B cell (primary cell): ENCODE measurements at places on chromosomes 13 and 19. TPM values are rescaled to one million over a fixed set of nuclear protein-coding genes. Genes with fewer than 3 reads are reported as not detected.

The JAK3 gene
- polyA plus RNA-seq = 78.6 and 102 TPM in 2 replicates

The FGF21 gene
- polyA plus RNA-seq = not detected in 2 replicates

The ZSCAN22 gene
- 2.2 and 2.8 TPM in 2 replicates for polyA plus RNA-seq

The IL11 gene
- polyA plus RNA-seq = 0.13 TPM in 1 of 2 replicates, not detected in the other

The EMP3 gene
- polyA plus RNA-seq = 595 and 895 TPM in 2 replicates

The ENOX1 gene
- polyA plus RNA-seq = not detected in 2 replicates

The NCAN gene
- 0.01 and 0.03 TPM in 2 replicates for polyA plus RNA-seq

The MAST1 gene
- 0.36 and 1.1 TPM in 2 replicates for polyA plus RNA-seq

The RAB3A gene
- polyA plus RNA-seq = 5.3 and 7.7 TPM in 2 replicates

The KLK4 gene
- 0.45 TPM in 1 of 2 replicates, not detected in the other for polyA plus RNA-seq

The TPTE2 gene
- 0.06 TPM in 1 of 2 replicates, not detected in the other for polyA plus RNA-seq

The NOVA2 gene
- not detected in 2 replicates for polyA plus RNA-seq

The MUC16 gene
- 0.14 and 0.91 TPM in 2 replicates for polyA plus RNA-seq

The METTL21C gene
- polyA plus RNA-seq = not detected in 2 replicates

The CFD gene
- polyA plus RNA-seq = 2.9 and 6.6 TPM in 2 replicates
